NCI-H226 (cell line): ENCODE measurements at places on chromosomes 1 and 21.

GRCh38 chr1:204261746-204262505 lies 48.1 kb upstream of the GOLT1A start:
- DNase-seq: peak; percentile 12

- no peak for DNase-seq
Observed at GRCh38 chr1:96130432-96130831, 591.2 kb upstream of the PTBP2 start.

GRCh38 chr21:15309022-15309590 lies 244.3 kb upstream of the NRIP1 start:
- DNase-seq: no peak

- DNase-seq: no peak
Observed at GRCh38 chr1:63523738-63524137, 413 bp downstream of the EFCAB7 start.

GRCh38 chr1:198605406-198605805 lies 33.4 kb upstream of the PTPRC start:
- DNase-seq: no peak

GRCh38 chr1:226799634-226800281 lies 60.7 kb upstream of the ITPKB start:
- DNase-seq: no peak

GRCh38 chr1:155458111-155458510 lies 104.5 kb downstream of the ASH1L start:
- no peak for DNase-seq

DNA sequence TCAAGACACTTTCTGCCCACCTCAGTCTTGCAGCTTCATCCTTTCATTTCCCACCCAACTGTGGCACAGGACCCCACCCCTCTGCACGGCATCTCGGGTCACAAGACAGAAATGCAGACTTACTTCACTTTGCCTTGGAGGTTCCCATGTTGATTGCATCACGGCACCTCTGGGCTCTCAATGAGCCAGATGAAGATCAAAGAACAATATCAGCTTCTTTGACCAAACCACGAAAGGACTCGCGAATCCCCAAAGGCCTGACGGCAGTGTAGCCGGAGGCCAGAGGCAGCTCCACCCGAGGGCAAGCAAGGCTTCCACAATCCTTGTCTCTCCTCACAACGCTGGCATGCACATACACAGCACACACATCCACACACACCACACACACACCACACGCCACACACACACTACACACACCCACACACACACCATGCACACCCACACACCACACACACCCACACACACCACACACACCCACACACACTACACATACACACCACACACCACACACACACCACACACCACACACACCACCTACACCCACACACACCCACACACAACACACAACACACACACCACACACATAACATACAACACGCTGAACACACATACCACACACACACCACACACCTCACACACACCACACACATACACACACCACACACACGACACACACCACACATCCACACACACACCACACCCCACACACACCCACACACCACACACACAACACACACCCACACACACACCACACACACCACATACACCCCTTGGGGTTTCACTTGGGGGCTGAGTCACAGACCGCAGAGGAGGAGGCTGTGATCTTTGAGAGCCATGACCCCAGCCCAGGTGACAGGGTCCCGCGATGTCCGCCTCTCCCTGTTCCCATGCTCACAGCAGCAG lies 35.8 kb downstream of the UBASH3A start:
- no peak for DNase-seq

- no peak for DNase-seq
Observed at GRCh38 chr1:168467452-168467851, 76.3 kb downstream of the XCL2 start.

DNA sequence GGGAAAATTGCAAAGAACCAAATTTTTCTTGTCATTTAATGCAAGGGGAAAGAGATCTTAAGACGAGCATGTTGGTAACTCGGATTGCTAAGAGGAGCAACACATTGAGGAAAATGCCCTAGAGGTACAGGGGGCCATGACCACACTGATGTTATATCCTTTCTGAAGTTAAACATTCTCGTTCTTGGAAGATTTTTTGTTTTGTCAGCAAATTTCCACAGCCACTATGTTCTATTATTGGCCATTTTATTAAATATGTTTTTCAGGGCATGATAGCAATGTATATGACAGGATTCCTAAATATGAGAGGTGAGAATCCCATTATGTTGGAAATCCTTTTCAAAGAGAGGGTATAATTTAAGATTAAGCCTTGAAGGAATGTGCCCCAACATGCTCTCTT lies 627.2 kb upstream of the PKN2 start:
- no peak for DNase-seq

DNA sequence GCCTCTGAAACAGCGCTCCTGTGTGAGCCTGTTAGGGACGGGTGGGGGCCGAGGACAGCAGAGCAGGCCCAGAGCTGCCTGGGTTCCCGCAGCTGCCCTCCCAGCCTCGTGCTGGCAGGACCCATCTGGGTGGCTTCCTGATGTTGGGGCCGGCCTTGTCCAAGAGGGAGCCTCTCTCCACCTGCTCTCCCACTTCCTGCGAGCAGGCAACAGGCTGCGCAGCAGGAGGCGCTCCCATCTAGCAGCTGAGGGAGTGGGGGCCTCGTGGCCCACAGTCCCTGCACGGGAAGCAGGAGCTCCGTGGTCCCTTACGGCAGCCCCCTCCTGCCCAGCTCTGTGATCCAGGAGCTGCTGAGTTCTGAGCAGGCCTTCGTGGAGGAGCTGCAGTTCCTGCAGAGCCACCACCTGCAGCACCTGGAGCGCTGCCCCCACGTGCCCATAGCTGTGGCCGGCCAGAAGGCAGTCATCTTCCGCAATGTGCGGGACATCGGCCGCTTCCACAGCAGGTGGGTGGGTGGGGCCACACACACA lies 68.0 kb downstream of the TRIM11 start:
- no peak for DNase-seq

- no peak for DNase-seq
Observed at GRCh38 chr1:156615946-156616345, 3.3 kb upstream of the HAPLN2 start.

GRCh38 chr1:92480813-92481598 lies 5.7 kb downstream of the GFI1 start:
- DNase-seq: no peak

DNA sequence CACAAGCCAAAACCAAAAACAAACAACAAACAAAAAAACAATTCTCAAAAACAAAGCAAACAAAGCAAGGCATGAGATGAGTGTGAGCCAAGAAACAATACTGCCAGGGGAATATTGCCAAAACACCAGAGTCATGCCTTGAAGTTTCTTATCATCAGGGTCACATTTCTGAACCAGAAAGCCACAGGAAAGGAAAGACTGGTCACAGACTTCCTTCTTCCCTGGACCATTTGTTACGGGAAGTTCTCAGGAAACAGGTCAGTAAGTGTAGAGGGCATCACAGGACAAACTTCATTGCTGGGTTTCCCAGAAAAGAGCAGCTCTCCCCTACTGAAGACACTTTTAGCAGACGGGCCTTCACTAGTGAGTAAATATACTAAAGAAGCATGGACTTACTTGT lies 191.2 kb downstream of the GABPA start:
- peak; percentile 7 for DNase-seq

GRCh38 chr1:205772607-205773032 lies 2.7 kb downstream of the RAB29 start:
- DNase-seq: no peak

- DNase-seq: no peak
Observed at GRCh38 chr1:94339206-94339927, 78.8 kb upstream of the ABCD3 start.

- no peak for DNase-seq
Observed at GRCh38 chr1:27634985-27635367, at the start of gene FGR. Gene FGR (minus strand): TSS chr1:27635185. CDS start chr1:27623916, 11,269 bp downstream.
